ENCODE measurements at places on chromosomes 13 and 19. TPM values are rescaled to one million over a fixed set of nuclear protein-coding genes. Genes with fewer than 3 reads are reported as not detected.

The OR7D2 gene
- not detected for total RNA-seq

The FCER2 gene
- total RNA-seq = not detected

The KIR2DL1 gene
- total RNA-seq = not detected

The ACP5 gene
- total RNA-seq = not detected

The TNFRSF19 gene
- total RNA-seq = 0.29 TPM

The SIGLECL1 gene
- not detected for total RNA-seq

The LHB gene
- total RNA-seq = not detected

The ATP4A gene
- not detected for total RNA-seq

DNA sequence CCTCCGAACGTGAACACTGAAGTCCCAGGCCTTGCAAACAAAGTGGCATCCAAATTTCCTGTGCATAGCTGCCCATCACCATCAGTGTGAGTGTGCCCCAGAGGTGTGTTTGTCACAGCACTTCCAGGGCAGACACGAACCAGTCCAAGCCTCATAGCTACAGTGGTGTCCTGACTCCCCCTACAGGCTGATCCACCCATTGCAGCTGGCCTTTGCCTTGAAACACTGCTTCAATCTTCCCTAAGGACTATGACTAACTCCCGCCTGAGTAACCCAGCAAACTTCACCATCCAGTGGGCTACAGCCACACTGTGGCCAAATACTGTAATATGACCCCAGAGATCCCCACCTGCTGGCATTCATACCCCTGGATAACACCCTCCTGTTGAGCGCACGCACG, 3.9 kb downstream of the ZNF266 start:
- no peak for DNase-seq

GRCh38 chr13:52878831-52879230, 30.4 kb upstream of the PCDH8 start:
- DNase-seq = no peak

DNA sequence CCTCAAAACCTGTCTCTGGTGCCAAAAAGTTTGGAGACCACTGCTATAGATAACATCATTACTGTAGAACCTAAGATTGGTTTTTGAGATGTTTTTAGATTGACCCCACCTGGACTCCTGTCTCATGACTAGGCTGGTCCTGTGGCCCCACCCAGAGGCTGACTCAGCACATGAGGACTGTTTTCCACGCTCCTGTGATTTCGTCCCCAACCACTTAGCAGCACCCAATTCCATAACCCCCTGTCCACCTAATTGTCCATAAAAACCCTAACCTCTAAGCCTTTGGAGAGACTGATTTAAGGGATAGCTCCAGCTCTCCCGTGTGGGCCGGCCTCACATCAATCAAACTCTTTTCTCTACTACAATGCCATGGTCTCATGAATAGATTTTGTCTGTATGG, 25.6 kb upstream of the GAS6 start:
- no peak for DNase-seq

DNA sequence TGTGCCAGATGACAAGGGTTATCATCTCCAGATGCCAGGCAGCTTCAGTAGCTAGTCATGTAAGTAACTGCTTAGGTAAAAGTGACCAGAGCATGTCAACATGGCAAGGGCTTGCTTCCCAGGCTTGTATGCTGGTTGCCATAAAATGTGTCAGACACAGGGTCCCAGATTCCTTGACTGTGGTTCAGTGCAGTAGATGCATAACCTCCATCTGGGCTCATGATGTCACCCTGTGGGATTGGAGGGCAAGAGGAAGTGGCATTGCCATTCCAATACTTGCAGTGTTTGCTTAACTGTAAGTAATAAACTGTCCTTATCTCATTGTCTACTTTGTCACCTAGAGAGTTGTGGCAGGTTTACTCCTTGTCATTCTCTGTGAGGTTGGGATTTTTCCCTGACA, 226.8 kb downstream of the PCDH17 start:
- DNase-seq = no peak

DNA sequence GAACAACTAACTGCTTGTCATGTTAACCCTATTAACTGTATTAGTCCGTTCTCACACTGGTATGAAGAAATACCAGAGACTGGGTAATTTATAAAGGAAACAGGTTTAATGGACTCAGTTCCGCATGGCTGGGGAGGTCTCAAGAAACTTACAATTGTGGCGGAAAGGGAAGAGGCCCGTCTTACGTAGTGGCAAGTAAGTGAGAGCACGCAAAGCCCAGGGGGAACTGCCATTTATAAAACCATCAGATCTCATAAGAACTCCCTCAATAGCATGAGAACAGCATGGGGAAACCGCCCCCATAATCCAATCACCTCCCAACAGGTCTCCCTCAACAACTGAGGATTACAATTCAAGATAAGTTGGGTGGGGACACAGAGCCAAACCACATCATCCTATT, 34.7 kb downstream of the PHF11 start:
- DNase-seq = no peak

DNA sequence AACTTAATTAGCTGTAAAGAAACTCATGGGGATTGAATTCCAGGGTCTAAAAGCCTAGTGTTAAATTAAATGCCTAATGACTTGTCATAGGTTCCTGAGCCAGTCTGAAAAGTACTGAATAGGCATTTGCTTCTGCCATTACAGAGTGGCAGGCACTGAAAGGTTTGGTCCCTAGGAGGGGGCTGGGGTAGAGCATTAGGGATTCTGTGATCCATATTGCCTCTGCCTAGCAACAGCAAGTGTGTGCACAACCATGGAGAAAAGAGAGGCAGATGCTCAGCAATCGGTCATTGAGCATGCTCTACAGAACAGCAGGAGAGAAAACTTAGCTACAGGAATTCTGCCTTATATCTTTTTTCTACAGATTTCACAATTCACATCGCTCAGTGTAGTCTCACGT, 133.5 kb downstream of the TRPC4 start:
- DNase-seq = no peak

GRCh38 chr19:2783781-2784145, 690 bp upstream of the SGTA start:
- no peak for DNase-seq

GRCh38 chr19:3135961-3136683, at the start of gene GNA15:
Gene GNA15 (plus strand): TSS chr19:3136033. CDS start chr19:3136451, 418 bp downstream.
- no peak for DNase-seq

DNA sequence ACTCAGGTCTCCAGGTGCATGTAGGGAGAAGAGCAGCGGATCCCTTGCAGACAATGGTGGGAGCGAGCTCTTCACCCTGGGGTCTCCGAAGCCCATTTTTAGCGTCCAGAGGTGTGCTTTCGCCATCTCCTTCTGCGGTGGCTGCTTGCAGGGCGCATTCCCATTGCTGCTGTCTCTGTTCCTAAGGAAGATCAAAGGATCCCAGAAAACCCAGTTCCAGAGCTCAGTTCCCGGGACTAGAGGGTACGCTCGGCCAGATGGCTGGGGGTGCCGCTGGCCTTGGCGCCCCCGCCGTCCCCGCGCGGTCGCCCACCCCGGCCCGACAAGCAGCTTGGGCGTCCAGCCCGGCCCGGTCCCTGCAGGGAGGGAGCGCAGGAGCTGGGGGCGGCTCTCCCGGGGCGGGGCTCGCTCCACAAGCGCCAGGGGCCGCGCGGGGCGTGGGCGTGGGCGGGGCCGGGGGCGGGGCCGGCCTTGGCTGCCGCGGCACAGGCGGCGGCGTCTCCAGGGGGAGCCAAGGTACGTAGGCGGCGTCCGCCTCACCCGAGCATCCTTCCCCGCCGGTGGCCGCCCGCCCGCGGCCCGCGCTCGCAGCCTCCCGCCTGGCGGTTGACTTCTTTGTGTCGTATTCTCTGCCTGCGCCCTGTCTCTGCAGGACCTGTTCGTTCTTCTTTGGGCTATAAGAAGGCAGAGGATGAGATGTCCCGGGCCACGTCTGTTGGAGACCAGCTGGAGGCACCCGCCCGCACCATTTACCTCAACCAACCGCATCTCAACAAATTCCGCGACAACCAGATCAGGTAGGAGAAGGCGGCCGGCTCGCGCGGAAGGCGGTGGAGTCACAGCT, 96.8 kb downstream of the ATP8A2 start:
- DNase-seq = no peak

DNA sequence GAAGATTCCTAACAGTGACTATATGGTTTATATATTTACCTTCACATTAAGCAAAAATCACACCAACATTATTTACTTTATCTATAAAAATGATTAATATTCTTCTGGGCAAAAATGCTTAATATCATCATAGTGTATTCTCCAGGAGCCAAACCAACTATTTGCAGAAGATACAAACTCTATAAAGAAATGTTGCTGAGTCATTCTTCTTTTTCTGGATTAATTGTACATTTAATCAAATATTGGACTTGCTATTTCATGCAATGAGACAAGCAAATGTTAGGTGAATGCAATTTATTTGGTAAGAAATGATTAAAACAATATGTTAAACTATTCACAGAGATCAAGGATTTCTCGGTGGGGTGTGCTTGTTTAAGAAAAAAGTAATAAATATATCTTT, 1075.8 kb downstream of the PCDH9 start:
- DNase-seq = no peak

DNA sequence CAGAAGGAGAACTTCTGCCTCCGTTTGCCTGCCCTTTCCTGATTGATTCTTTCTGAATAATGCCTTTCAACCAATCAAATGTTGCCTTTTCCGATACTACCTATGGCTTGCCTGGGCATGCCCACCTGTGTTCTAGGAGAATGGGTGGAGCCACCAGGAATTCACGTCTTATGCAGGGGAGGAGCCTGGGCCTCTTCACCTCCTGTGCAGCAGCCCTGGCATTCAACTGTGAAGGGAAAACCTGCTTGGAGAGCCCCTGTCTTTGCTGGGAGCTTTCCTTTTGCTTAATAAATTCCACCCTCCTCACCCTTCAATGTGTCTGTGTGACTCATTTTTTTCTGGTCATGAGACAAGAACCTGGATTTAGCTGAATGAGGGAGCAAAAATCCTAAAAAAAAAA, 730.7 kb downstream of the UQCRFS1 start:
- no peak for DNase-seq

GRCh38 chr19:3521104-3521445, 15.0 kb downstream of the FZR1 start:
- DNase-seq = no peak

GRCh38 chr13:61824168-61824567, 408.5 kb upstream of the PCDH20 start:
- DNase-seq = no peak

DNA sequence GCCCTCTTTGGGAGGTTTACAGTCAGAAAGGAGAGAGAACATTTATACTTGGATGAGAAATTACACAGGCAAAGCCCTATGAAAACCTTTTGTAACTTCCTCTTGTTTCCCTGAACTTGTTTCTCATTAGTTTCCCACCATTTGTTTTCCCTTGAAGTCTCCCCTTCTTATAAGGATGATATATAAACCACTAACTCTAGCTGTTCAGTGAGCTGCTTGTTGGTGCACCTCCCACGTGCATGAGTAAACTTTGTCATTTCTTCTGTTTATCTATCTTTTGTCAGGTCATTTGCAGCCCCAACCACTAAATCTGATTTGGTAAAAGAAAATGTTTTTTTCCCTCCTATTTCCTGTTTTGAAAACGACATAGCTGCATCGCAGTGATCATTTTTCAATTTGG, 919.9 kb downstream of the SLITRK1 start:
- no peak for DNase-seq

- no peak for DNase-seq
Observed at GRCh38 chr13:40409278-40409677, 257.2 kb downstream of the FOXO1 start.

DNA sequence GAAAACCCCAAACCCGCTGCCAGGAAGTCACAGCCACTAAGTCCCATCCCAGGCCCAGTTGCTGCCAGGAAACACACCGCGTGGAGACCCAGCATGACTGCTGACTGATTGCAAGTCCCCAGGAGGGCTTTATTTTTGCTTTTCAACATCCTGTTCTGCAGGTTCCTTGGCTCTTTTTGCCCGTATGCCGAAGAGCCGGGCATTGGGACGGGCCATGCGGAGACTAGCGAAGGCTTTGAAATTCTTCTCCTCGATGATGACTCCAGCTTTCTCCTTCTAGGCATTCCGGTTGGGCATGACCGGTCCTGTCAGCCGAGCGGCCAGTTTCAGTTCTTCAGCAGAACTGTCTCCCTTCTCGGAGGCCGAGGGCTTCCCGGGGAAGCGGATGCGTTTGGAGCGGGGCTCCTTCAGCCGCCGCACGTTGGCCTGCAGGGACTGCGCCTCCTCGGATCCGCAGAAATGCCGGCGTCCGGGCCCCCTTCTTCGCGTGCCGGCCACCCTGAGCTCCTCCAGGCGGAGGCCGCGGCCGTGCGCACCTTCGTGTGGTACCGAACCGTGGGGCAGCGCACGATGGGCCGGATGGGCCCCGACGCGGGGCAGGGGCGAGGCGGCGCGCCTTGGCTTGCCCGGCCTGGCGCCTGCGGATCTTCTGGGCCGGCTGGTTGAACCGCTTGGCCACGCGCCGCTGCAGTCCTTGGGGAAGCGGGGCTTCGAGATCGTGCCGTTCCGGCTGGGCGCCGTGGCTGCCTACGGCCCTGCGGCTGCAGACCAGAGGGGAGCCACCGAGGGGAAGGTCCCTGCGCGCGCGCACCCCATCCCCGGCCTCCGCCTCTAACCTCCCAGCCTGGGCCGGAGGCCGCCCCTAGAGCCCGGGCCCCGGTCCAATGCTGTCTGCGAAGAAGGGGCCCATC, 15.2 kb downstream of the ZSCAN5C start:
- peak; percentile 29 for DNase-seq

DNA sequence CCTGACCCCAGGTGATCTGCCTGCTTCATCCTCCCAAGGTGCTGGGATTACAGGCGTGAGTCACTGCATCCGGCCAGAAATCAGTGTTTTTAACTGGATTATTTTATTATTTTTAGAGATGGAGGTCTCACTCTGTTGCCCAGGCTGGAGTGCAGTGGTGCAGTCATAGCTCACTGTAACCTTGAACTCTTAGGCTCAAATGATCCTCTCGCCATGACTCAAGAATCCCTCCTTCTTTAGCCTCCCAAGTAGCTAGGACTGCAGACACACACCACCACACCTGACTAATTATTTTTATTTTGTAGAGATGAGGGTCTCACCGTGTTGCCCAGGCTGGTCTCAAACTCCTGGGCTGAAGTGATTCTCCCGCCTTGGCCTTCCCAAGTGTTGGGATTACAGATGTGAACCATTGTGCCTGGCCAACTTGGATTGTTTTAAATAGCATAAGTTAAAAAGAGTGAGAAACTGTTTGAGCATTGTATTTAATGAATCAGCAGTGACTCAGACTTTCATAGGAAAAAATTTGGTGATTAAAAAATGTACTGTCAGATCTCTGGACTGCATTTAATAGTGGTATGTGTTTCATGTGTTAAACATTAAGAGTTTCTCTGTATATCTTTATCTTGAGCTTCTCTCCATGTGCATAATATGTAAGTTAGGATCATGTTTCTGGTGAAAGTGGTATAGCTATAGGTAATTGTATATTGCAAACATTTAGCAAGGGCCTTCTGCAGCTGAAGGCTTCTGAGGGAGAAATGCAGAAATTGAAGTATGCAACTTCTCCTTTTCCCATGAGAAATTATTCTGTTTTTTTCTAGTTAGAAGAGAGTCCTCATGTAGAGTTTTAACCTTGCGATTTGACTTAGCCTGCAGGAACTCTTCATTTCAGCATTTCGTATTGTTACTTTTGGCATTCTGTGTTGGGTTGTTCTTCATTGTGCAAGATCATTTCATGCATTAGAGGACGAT, 121.2 kb downstream of the PCCA start:
- DNase-seq = peak; percentile 40

Measured in endothelial cell of umbilical vein (primary cell).